IPS DF 6.9 (cell line): ENCODE measurements at places on chromosomes 3 and 15.

DNA sequence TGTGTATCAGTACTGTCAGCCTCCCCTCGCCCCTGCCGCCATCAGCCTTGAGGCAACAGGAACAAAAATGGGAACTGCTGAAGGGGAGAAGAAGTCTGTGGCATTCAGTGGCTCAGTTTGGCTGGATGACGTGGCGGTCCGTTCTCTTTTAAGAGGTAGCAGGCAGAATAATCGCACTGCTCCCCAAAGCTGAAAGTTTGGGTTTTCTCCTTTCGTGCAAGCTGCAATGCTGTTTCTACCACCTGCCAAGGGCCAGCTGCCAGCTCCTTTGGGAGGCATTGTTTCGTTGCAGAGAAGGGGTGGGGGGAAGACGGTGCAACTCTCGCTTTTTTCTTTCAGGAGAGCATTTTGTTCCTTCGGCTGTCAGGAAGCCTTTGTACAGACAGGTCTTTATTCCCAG is 369.6 kb upstream of the RORA start:
- DNase-seq: no peak

- no peak for DNase-seq
Measured at GRCh38 chr15:70690491-70691276, 72.7 kb downstream of the UACA start.

DNA sequence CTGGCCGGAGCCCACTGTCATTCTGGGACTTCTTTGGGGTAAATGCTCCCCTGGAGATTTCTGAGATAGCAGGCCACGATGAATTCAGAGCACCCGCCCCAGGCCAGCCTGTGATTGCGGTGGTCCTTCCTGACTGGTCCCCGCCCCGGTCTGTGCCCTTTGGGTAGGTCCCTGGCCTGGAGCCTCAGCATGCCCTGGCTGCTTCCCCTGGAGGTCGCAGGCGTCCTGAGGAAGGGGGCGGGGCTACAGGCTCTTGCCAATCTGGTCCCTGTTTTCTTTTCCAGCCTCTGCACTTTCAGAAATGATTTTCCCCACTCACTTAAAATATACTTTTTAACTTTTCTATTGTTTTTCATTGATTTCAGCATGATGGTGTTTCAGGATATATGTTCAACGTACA is 250.2 kb upstream of the ATP10A start:
- DNase-seq: no peak

GRCh38 chr3:131233900-131234668 is 147.5 kb upstream of the NUDT16 start:
- no peak for DNase-seq

- no peak for DNase-seq
Measured at GRCh38 chr3:144586382-144586781, 614.8 kb downstream of the DIPK2A start.

- DNase-seq: no peak
Measured at GRCh38 chr3:131386429-131387165, 5.0 kb downstream of the NUDT16 start.

GRCh38 chr15:27668471-27669220 is 430.5 kb downstream of the OCA2 start:
- no peak for DNase-seq

- no peak for DNase-seq
Measured at GRCh38 chr15:83100097-83100646, 7.3 kb upstream of the TM6SF1 start.

DNA sequence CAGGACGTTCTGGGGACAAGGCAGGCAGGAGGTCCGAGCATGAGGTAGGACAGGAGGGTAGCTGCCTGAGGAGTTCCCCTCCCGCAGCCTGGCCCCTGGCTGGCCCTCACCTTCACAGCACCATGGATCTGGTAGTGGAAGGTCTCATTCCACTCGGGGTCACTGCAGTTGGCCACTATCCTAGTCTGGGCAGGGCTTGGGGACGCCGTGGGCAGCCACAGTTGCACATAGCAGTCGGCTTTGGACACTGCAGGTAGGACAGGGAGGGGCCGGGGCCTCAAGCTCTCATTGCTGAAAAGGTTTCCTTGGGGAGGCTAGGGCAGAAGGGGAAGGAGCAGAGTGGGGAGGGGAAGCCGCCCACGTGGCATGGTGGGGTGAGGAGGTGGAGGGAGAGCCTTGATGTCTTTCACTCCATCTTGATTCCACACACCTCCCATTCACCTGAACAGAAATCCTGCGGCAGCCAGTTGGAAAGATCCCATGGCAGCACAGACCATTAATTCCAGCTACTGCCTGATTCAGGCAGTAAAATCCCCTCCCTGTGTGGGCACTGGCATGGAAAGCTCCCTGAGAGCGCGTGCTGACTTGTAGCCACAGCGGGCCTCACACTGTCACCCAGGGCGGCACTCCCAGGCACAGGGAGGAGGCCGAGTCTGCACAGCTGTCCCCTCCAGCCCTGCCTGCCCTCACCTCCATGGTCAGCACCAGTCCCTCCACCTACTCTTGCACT is 2.1 kb downstream of the PLA2G4F start:
- no peak for DNase-seq

DNA sequence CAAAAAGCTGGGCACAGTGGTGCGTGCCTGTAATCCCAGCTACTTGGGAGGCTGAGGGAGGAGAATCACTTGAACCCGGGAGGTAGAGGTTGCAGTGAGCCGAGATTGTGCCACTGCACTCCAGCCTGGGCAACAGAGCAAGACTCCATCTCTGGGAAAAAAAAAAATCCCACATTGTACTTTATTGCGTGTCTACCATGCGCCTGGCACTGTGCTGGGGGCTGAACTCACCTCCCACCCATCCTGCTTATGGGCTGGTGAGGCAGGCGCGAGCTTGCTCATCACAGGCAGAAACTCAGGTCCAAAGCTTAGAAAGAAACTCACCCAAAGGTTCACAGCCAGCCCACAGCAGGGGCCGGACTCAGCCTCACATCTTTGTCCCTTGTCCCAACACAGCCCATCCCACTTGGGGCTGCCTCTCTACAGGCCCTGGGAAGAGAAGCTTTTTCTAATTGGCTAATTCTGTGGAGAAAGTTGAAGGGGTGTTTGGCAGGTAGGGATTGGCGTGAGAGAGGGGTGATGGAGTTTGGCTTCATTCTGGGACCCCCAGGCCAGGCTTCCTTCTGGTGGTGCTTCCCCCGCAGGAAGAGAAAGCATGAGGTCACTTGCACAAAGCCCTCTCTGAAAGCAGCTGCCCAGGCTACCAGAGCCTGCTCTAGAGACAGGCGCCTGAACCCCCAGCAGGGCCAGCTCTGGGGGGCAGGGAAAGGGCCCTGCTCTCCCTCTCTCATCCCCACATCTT is 122.6 kb upstream of the SMAD3 start:
- DNase-seq: no peak
